ENCODE measurements at places on chromosomes 5 and 9.

DNA sequence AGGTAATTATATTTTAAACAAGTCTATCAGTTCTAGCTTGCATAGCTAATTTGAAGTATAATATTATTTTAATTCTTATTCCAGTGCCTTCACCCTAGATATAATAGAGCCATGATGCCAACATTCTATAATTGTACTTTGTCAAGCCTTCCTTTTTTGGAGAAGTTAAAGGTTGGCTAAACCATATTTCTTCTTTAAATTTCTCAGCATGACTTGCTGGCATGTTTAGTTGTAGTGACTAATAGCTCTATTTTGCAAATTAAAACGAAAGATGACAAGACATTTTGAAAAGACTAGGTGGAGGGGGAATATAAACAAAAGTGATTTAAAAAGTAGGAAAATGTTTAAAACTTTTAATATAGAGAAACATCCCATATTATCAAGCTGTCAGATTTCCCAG, 400.7 kb downstream of the PSAT1 start:
- no peak for DNase-seq

GRCh38 chr5:66010476-66010875, 84.1 kb downstream of the ERBIN start:
- DNase-seq, result no peak

- DNase-seq, result no peak
These were observed 2.2 kb upstream of the PRR7 start for GRCh38 chr5:177444106-177445051.

- DNase-seq, result no peak
These were observed 37.9 kb downstream of the CCNJL start for GRCh38 chr5:160274483-160274931.

DNA sequence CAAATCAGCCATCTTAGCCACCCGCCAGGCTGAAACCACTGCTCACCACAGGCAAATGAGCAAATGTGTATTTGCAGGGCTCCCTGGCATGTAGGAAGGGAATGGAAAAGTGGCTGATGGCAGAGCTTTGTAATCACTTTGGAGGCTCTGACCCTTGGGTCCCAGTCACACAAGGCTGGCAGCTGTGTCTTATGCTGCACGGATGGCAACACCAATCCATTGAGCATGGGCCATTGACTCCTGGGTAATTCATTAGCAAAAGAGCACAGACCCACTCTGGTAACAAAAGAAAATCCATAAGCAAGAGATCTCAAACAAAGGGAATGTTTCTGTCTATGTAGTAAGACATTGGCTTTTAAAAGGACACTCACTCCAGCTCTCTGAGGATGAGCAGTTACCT, 57.6 kb downstream of the SPOCK1 start:
- DNase-seq, result no peak

DNA sequence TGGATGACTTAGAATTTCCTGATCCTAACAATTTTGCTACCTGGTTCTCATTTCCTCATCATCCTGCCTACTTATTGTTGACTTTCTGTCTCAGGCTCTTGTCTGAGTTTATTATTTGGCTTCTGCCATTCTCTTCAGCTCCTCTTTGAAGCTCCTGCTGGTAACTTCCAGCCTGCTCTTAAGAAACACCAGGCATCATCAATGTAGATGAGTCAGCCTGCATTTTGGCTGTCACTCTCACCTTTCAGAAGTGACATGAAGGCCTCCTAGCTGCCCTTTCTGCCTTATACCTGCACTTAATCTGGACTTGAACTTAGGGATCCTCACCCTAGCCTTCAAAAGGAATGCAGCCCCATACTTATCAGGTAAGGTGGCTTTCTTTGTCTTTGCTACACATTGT, 551.8 kb upstream of the ZNF608 start:
- DNase-seq, result peak; percentile 58

- no peak for DNase-seq
These were observed 147.1 kb downstream of the ENC1 start for GRCh38 chr5:74493411-74493810.

DNA sequence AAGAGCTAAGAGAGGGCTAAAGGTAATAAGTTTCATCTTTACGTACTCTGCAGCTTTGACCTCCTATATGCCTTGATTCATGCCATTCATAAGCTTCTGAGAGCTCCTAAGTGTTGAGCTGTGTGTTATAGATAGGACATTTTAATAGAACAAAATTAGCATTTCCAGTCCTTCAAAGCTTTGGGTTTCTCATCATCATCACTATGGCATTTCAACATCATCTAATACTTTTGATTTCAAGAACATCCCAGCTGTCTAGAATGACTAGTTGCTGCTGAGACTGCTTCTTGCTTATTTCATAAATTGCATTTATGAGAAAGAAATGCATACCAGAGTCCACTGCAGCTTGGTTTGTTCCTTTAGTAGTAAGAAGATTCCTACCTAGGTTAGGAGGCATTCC, 201.7 kb downstream of the SGCD start:
- DNase-seq, result no peak

DNA sequence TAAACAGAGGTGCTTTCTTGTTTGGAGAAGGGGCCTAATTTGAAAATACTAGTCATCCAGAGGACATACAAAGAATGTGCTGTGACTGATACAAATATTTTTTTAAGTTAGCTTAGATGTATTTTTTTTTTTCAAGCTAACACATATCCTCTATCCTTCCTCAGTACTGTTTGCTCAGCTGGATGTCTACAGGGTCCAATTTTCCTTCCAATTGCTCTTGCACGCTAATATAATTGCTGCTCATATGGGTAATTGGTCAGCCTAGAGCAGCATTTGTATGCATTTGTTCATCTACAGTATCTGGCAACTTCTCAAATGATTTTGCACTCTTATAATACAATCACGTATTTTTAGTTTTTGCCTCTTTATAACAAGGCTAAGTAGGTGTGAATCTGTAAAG, 84.7 kb downstream of the ZDHHC21 start:
- no peak for DNase-seq

GRCh38 chr5:94009161-94009560, 267.8 kb upstream of the POU5F2 start:
- DNase-seq, result no peak

DNA sequence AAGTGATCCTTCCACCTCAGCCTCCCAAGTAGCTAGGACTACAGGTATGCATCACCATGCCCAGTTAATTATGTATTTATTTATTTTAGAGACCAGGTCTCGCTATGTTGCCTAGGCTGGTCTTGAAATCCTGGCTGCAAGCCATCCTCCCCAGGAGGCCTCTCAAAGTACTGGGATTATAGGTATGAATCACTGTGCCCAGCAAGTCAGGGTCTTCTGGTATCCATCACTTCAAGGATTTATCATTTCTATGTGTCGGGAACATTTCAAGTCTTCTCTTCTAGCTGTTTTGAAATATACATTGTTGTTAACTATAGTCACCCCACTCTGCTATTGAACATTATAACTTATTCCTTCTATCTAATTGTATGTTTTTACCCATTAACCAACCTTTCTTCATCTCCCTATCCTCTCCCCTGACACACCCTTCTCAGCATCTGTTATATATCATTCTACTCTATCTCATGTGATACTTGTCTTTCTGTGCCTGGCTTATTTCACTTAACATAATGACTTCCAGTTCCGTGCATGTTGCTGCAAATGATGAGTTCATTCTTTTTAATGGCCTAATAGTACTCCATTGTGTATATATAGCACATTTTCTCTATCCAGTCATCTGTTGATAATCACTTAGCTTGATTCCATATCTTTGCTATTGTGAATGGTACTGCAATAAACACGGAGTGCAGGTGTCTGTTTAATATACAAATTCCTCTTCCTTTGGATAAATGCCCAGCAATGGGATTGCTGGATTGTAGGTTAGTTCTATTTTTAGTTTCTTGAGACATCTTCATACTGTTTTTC, 26.4 kb downstream of the UTP15 start:
- DNase-seq, result no peak

- peak; percentile 50 for DNase-seq
These were observed 343.1 kb downstream of the ZSWIM6 start for GRCh38 chr5:61675015-61675692.

GRCh38 chr5:129593525-129593924, 133.4 kb downstream of the ADAMTS19 start:
- DNase-seq, result no peak

DNA sequence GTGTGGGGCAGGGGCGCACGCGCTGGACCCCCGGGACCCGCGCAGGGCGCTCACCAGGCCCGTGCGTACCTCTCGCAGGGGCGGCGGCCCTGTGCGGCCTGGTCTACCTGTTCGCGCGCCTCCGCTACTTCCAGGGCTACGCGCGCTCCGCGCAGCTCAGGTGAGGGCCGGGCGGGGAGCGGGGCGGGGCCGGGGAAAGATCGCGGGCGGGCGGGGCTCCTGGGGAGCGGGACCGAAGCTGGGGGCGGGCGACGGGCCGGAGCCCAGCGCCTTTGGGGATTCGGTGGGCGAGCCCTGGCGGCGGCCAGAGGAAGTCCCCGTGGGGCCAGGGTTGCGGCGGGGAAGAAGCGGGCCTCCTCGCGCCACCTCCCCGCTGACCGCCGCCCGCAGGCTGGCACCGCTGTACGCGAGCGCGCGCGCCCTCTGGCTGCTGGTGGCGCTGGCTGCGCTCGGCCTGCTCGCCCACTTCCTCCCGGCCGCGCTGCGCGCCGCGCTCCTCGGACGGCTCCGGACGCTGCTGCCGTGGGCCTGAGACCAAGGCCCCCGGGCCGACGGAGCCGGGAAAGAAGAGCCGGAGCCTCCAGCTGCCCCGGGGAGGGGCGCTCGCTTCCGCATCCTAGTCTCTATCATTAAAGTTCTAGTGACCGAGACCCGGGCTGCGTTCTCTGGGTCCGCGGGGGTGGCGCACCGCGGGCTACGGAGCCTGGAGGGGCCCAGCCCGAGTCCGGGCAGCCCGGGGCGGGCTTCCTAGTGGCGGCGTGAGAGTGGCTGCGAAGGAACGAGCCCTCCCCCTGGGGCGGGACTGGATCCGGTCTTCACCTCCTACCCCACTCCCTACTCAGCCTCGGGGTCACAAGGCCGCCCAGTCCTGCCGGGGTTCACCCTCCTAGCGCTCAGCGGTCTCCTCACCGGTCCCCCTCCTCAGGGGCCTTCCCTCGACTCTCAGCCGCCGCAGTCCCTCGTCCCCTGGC, 2.4 kb downstream of the LTC4S start:
- DNase-seq, result peak; percentile 85

- no peak for DNase-seq
These were observed 437 bp upstream of the TRIM41 start for GRCh38 chr5:181222630-181223057.

GRCh38 chr5:98755406-98755805, 18.1 kb upstream of the RGMB start:
- DNase-seq, result no peak

- no peak for DNase-seq
These were observed 6.8 kb downstream of the FBP2 start for GRCh38 chr9:94586814-94587213.

DNA sequence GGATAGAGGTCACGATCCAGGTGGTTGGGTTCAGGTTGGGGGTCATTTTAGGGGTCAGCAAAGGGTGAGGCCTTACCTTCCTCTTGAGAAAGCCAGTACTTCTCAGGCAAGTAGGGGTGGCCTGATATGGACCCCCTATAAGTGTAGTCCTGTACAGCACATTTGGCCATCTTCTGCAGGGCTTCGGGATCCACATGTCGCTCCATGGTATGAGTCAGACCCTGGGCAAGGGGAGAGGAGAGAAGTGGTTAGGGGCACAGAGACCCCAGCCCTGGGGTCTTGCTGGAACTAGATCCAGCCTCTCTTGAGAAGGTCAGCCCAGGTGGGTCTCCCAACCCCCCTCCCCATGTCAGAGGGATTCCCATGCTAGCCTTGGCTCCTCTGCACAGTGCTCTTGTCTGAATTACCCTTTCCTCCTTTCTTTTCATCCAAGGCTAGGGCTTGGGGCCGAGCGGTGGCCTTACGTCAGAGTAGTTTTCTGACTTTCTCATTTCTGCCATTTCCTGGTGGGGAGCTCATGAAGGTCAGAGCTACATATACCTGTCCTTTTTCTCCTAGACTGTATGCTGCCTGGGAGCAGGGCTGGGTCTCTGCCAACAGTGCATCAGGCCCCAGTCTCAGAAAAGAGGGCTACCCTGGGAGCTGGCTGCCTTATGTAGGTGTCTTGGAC, 9.0 kb upstream of the MYORG start:
- DNase-seq, result no peak

GRCh38 chr5:14516901-14517300, 64.7 kb upstream of the OTULINL start:
- DNase-seq, result no peak

DNA sequence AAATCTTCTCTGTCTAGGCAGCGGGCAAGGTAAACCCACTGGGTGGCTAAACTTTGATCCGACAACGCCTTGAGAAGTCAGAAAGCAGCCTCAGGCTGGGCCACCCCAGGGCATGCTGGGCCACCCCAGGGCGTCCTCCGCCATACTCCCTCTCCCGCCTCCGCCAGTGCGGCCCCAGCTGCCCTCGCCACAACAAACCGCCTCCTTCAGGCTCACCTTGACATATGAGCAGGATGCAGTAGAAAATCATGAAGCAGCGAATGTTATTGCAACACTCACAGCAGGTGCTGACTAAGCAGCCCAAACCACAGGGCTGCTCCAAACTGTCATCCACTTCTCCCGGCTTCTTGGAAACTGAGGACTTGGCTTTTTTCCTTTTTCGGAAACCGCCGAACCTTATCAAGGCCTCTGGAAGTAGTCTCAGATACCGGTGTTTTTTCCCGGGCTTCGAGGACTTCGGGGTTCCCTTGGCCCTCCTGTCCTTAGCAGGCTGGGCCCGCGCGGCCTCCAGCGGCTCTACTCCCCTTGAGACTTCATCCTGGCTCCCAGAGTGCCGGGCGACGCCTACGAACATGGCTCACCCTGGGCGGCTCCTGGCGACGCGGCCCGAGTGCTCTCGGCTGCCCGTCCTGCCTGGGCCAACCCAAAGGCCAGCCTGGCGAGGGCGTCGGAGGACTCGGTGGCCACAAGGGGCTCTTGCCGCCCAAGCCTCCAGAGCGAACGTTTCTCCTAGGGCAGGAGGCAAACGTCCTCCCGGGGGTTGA, at the start of gene SLCO6A1:
SLCO6A1 (minus strand) TSS at position 731 of the 764 bp plus-strand sequence; CDS start at position 574, 157 bp downstream.
- DNase-seq, result peak; percentile 1

Data from mesendoderm (in vitro differentiated cells).